GM10248 (cell line): ENCODE measurements at places on chromosomes 12 and 14.

- no peak for DNase-seq
Observed at GRCh38 chr12:28104316-28104715, 85.9 kb upstream of the CCDC91 start.

DNA sequence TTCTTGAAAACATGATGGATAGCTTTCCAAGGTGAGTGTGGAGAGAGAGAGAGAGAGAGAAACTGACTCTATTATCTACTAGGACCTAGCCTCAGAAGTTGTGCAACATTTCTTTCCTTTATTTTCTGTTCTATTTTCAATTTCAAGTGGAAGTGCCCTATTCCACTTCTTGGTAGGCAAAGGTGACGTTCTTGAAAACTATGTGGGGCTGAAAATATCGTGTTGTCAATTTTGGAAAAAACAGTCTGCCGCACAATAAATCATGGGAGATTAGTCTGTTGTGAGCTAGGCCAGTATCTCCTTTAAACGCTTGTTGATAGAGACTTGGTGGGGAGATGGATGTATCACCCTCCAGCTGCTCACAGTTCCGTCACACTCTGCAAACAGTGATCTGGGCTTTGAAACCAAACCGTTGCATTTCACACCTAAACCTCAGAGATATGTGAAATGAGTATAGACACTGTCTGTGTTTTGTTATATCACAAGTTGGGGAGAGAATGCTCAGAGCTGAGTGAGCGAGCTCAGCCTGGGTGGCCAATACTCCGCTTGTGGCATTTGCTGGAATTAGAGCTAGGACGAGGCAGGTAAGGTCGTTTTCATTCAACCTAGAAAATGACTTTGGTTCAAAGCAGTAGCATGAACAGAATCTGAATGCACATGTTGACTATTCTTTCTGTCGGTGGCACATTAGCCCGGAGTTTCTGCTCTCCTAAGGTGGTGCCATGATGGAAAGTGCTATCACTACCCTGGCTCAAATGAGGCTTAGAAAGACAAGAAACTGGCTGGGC is 75.1 kb upstream of the ST8SIA1 start:
- peak; percentile 75 for DNase-seq

- DNase-seq = no peak
Observed at GRCh38 chr14:103188810-103189480, 65.7 kb downstream of the TNFAIP2 start.

GRCh38 chr12:13175499-13175898 is 21.0 kb upstream of the EMP1 start:
- DNase-seq = no peak

GRCh38 chr12:71694099-71694820 is 8.4 kb downstream of the TMEM19 start:
- peak; percentile 56 for DNase-seq

- no peak for DNase-seq
Observed at GRCh38 chr14:65357113-65357512, 55.4 kb upstream of the FUT8 start.

DNA sequence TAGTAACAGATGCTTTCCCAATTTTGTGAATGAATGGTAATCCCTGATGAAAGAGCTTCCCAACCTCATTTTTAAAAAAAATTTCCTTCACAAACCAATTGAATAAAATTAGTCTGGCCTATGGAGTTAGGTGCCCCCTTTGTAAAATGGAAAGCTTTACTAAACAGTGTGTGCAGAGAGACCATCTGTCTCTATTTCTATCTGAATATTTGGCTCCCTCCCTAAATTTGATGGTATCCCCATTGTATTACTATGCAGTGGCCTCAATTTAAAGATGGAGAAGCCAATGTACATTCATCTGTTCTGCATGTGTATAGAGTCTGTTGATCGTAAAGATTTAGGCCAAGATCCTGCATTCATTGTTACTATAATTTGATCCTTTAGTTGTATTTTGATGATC is 397.7 kb upstream of the RGS6 start:
- DNase-seq = no peak

- DNase-seq = no peak
Observed at GRCh38 chr14:63342371-63342770, 23.6 kb upstream of the GPHB5 start.

DNA sequence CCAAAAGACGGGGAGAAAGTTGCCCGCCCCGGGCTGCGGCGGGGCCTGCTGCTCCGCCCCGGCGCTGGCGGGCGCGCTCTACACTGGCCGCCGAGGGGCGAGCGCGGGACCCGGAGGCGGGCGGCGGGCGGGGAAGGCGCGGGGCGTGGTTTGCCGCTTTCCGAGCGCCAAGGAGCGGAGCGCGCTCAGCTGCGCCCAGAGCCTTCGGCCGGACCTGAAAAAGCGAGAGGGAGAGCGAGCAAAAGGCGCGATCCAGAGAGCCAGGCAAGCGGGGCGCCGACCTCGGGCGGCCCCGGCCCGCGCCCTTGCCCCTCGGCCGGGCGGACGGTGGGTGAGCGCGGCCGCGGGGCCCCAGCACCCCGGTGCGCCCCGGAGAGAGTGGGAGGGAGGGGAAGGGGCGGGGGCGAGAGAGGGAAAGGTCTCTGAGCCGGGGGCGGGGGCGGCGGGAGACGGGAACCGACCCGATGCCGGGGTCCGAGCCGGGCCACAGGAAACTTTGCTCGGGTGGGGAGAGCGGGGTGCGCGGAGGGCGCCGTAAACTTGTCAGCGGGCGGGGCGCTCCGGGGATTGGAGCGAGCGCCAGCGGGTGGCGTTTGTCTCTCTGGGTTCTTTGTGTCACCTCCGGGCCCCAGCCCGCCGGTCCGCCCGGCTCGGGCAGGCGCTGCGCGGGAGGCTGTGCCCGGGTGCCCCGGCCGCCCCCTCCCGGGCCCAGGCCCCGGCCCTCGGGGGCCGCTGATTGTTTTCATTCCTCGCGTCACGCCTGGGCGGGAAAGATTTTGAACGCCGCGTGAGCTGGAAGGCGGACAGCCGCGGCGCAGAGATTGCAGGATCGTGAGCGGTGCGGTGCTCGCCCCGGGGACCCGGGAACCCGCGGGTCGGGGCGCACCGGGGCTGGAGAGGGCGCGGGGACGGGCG is at the start of gene SYNE2:
Gene SYNE2, plus strand, starts transcription at position 188 of the 915 bp plus-strand sequence. CDS start 56,145 bp downstream, outside the sequence.
- peak; percentile 92 for DNase-seq

- DNase-seq = peak; percentile 64
Observed at GRCh38 chr12:34218193-34219045, 196.1 kb downstream of the ALG10 start.

DNA sequence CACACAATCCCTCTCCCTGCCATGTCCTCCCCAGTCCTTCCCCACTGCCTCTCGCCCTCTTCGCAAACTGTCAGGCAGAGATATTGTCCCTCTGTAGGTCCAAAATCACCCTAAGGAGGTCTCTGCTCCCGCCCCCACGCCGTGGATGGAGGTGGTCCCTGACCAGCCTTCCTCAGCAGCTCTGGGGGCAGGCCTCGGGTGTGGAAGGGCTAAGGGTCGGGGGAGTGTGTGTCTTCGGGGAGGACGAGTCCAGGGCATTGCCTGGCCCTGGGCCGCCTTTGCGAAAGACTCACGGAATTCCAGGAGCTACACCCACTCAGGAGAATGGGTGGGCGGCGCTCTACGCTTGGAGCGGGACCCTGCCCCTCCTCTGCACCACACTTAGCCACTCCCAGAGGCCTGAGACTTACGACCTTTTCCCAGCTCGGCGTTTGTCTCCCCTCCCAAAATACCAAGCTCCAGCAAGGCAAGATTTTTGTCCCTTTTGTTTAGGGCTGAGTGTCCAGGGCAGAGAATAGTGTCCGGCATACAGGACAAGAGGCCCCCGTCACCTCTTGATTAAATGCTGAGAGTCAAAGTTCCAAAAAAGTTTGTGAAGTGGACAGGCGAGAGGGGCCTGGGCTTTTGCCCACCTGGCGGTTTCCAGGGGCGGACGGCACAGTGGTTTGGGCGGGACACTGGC is 881 bp downstream of the PYGL start:
- DNase-seq = no peak

DNA sequence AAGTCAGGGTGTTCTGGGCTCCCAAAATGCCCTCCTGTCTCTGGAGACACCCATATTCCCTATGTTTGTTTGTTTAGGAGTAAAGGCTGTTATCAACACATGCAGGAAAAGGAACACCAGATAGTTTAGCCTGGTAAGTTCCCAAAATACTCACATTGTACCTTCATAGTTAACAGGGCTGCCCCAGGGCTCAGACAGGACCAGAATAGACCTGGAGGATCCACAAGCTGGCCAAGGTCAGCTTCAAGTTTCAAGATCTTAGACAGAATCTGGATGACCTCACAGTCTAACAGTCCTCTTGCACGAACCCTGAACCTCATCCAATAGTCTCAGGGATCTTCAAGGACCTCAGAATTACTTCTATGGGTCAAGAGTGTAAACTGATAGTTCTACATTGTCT is 18.1 kb upstream of the HSP90B1 start:
- DNase-seq = no peak
